Stimulated activated CD4-positive, alpha-beta T cell treated with anti-CD3 and anti-CD28 coated beads, Interleukin-15, amount 100 ng/mL, for 1 hour (primary cell): ENCODE measurements at places on chromosomes 13 and 19.

DNA sequence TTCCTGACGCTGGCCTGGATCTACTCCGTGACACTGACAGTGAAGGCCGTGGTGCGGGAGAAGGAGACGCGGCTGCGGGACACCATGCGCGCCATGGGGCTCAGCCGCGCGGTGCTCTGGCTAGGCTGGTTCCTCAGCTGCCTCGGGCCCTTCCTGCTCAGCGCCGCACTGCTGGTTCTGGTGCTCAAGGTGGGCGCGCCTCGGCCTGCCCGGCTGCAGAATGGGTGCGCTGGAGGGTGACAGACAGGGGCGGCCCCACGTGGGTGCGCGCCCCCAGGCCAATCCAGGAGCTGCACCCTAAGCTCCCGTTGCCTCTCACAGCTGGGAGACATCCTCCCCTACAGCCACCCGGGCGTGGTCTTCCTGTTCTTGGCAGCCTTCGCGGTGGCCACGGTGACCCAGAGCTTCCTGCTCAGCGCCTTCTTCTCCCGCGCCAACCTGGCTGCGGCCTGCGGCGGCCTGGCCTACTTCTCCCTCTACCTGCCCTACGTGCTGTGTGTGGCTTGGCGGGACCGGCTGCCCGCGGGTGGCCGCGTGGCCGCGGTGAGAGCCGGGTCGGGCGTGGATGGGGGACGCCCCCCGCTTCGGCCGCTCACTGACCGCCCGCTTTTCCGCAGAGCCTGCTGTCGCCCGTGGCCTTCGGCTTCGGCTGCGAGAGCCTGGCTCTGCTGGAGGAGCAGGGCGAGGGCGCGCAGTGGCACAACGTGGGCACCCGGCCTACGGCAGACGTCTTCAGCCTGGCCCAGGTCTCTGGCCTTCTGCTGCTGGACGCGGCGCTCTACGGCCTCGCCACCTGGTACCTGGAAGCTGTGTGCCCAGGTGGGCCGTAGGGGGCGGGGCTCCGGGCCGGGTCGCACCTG, 7.2 kb downstream of the ABCA7 start:
- no peak for DNase-seq

GRCh38 chr13:44843403-44843802, 145.9 kb downstream of the NUFIP1 start:
- DNase-seq, result no peak

DNA sequence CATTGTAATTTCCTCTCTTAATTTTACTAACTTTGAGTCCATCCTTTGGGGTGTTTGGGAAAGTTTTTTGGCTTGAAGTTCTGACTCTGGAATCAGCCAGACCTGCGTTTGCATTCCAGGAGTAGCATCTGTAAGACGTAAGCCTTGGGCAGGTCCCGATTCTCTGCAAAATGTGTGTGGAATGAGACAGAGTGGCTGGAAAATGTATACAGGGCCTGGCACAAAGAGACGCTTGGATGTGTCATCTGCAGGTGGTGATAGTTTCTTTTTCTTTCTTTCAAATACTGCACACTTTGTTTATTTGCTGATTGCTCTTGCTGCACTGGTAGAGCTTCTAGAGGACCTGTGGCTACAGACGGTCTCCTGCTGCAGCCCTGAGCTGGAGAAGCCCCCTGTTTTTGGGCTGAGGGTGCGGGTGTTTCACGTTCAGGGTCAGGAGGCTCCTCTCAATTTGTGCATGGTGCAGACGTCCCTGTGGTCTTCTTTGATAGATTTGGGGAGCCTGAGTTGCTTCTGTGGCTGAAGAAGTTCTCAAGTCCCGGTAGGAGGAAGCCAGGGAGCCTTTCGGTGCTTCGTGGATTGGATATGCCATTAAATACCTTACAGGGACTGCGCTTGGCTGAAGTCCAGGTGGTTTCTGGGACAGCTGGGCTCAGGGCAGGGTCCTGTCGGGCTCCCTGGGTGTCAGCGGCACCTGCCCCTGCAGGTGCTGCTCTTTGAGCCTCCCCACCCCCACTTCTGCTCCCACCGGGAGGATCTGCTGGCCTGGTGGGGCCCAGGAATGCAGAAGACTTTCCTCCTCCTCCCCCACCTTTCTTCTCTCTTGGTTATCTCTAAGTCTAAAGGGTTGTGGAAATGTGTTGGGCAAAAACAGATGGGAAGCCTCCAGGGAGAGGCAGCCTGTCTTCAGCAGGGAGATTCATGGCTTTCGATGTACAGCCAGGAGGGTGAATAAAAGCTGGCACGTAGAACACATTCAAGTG, 44.0 kb upstream of the GAS6 start:
- no peak for DNase-seq

DNA sequence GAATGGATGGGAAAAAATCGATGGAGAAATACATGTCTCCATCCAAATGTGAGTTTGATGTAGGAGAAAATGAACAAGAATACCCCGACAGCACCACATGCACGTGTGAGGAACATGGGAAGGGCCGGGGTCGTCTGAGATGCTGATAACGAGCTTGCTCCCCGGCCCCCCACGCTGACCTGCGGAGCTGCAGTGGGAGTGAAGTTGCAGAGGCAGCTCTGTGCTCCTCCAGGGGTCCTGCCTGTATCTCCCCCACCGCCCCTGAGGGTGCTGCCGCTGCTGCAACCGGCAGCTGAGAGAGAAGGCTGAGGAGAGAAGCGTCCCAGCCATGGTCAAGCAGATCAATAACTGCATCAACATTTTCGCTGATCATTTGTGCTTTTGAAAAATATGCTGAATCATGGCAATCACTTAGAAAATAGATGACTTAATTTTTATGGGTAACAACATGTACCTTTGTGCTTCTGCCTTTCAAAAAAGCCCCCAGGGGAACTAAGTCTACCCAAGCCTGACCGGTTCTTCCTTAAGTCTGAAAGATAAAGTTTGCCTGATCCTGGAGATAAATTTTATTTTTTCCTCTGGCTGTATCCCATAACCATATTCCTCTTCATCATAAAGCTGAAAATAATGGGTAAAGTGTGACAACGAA, 18.2 kb upstream of the NAXD start:
- no peak for DNase-seq

- no peak for DNase-seq
These were observed 7.8 kb downstream of the CPB2 start for GRCh38 chr13:46097015-46097414.
